Upper lobe of left lung (tissue), 6 donors: ENCODE measurements at places on chromosomes 6 and 20. TPM values are rescaled to one million over a fixed set of nuclear protein-coding genes. Genes with fewer than 3 reads are reported as not detected.

The FAM83C gene
- not detected for total RNA-seq

The COL9A3 gene
- 1.2 TPM for total RNA-seq

The FAM209B gene
- total RNA-seq, result not detected

The CST4 gene
- not detected for total RNA-seq

The BMP7 gene
- 2.6 TPM for total RNA-seq

The EYS gene
- total RNA-seq, result not detected

The SOBP gene
- 4.4 TPM for total RNA-seq

GRCh38 chr20:51600016-51600420, 57.5 kb upstream of the NFATC2 start:
- no peak for DNase-seq

DNA sequence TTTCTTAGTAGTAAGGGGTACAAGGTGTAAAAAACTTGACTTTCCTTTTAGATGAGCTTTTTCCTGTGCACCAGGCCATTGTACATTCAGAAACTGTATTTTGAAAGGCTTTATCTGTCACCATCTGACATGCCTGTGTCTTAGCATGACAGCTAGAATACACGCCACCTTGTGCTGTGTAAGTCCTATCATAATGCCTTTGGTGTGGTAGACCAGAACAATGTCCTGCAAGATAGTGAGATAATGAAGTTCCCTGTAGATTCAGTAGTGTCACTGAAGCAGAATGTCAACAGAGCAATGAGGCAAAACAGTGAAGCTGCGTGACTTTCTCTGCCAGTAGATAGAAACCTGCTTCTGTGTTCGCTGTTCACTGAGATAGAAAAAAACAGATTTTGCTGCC, 105.8 kb downstream of the JAG1 start:
- DNase-seq, result no peak

DNA sequence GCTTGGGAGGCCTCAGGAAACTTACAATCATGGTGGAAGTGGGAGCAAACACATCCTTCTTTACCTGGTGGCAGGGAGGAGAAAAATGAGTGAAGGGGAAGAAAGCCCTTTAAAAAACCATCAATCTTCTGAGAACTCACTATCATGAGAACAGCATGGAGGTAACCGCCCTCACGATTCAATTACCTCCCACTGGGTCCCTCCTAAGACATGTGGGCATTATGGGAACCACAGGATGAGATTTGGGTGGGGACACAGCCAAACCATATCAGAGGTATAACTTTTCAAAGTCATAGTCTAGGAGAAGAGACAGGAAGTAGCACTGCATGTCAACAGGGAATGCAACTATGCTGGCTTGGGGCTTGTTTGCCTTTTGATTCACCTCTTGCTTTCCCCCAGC, 59.9 kb upstream of the DTNBP1 start:
- no peak for DNase-seq

- DNase-seq, result no peak
Measured at GRCh38 chr6:119071576-119071975, 6.9 kb downstream of the FAM184A start.

DNA sequence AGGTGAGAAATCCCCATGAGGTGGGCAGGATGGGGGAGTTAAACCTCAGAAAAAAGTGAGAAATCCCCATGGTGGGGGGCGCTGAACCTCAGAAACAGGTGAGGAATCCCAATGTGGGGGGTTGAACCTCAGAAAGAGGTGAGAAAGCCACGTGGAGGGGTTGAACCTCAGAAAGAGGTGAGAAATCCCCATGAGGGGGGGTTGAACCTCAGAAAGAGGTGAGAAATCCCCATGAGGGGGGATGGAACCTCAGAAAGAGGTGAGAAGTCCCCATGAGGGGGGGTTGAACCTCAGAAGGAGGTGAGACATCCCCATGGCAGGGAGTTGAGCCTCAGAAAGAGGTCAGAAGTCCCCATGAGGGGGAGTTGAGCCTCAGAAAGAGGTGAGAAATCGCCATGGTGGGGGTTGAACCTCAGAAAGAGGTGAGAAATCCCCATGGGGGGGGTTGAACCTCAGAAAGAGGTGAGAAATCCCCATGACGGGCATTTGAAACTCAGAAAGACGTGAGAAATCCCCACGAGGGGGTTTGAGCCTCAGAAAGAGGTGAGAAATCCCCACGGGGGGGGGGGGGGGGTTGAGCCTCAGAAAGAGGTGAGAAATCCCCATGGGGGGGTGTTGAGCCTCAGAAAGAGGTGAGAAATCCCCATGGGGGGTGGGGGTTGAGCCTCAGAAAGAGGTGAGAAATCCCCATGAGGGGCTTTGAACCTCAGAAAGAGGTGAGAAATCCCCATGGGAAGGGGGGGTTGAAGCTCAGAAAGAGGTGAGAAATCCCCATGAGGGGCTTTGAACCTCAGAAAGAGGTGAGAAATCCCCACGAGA, 14.3 kb upstream of the GOPC start:
- DNase-seq, result no peak

GRCh38 chr6:7556394-7557106, 15.1 kb downstream of the DSP start:
- DNase-seq, result no peak

GRCh38 chr6:165219629-165220028, 89.8 kb downstream of the C6orf118 start:
- no peak for DNase-seq

- peak; percentile 53 for DNase-seq
Measured at GRCh38 chr6:150418827-150419594, 50.2 kb downstream of the IYD start.

- no peak for DNase-seq
Measured at GRCh38 chr6:123589317-123589716, 47.4 kb downstream of the TRDN start.

DNA sequence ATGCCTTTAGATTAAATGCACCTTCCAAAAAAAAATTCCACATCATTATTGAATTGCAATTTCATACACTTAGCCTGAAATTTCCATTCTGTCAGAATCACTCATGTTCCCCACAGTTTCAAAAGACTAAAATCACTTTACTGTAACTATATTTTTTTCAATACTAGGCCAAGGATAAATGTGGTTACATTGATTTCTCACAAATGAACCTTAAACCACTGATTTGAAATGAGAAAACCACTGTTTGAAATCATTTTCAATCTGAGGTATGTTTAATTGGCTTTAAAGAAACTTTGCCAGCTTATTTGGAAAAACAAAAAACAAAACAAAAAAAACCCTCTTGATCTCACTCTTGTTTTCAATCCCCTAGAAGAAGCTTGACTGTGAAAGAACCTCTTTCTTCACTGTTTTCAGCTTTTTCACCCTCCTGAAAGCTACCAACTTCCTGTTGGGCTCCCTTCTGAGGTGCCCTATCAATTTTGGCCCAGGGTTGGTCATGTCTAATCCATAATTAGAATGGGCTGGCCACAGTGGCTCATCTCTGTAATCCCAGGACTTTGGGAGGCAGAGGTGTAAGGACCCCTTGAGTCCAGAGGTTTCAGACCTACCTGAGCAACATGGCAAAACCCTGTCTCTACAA, 242.5 kb downstream of the ADGRG6 start:
- no peak for DNase-seq
